T-helper 22 cell (primary cell): ENCODE measurements at places on chromosomes 1 and 21.

- DNase-seq, result no peak
Measured at GRCh38 chr1:28887835-28888682, 26.3 kb upstream of the EPB41 start.

DNA sequence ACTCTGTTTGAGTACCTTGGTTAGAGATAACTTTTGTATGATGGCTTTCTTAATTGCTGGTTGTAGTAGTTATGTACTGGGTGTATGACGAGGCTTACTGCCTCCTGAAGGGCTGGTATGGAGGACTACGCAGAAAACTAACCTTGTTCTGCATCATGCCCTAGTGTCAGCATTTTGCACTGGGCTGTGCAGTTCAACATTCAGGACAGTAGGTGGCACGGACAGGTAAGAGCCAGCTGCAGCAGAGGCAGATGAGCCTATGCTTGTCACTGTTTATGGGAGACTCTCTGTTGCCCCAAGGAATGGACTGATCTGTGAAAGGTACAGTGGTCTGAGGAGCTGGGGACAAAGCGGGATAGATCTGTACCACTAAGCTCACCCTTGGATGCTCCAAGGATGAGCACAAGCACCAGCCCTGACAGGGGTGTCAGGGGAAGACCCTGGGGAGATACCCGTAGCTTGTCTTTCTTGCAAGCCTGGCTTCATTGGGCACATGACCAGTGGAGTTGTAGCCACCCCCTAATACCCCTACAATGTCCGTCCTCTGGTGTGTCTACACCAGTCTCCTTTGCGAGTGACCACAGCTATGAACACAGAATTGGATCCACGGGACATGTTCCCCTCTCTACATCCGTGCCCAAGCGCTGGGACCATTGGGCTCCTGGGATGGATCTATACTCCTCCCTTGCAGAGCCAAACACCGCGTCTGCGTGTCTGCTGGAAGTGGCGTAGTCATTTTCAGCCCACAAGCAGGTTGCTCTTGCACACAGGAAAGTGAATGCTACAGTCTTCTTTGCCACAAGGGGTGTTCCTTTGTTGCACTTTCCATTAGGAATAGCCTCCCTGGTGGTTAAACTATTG lies 51.1 kb upstream of the CFHR3 start:
- DNase-seq, result no peak

GRCh38 chr1:70963374-70963773 lies 84.2 kb downstream of the PTGER3 start:
- no peak for DNase-seq

DNA sequence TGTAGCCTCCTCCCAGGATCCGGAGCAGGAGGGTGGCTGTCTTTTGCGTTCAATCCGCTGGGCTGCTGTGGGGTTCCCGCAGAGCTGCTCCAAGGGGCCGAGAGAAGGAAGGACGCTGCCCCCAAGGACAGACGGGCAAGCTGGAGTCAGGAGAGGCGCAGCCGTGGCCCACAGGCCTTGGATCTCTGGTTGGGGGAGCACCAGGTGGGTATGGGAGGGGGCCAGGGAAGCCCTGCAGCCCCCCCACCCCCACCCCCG lies 15.9 kb upstream of the SKI start:
- no peak for DNase-seq

DNA sequence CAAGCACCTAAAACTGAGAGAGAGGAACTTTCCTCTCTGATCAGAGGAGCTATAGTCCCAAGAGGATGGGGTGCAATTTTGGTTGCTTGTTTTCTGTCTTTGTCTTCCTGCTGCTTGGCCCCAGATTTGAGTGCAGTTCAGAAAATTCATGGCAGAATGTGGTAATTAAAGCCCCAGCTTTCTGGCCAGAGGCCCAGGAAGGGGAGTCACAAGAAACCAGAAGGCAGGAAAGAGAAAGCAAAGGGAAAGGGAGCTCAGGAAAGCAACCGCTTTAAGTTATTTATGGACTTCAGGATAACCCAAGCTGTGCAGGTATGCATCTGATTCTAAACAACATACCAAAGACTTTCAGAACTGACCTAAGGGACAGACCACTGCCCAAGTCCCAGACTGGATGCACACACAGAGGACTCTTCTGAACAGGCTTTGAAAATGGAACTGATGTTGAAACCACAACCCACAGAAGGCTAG lies 88.8 kb downstream of the ST3GAL3 start:
- DNase-seq, result no peak

- no peak for DNase-seq
Measured at GRCh38 chr1:1073743-1074587, at the start of gene RNF223. TSS of gene RNF223 (minus strand) at chr1:1074306. CDS start at chr1:1072566, 1,740 bp downstream.
